ENCODE measurements at places on chromosomes 1 and 21. TPM values are rescaled to one million over a fixed set of nuclear protein-coding genes. Genes with fewer than 3 reads are reported as not detected.

EBNA1BP2 gene
- 37.8 TPM for total RNA-seq

KRTAP11-1 gene
- not detected for total RNA-seq

PPFIA4 gene
- 29.3 TPM for total RNA-seq

SYPL2 gene
- not detected for total RNA-seq

EFNA1 gene
- not detected for total RNA-seq

RNU11 gene
- total RNA-seq = not detected

NT5C1A gene
- not detected for total RNA-seq

PDPN gene
- total RNA-seq = not detected

SIPA1L2 gene
- total RNA-seq = 0.93 TPM

TBX19 gene
- total RNA-seq = 2.4 TPM

NBPF6 gene
- total RNA-seq = not detected

OR2T2 gene
- not detected for total RNA-seq

CD160 gene
- not detected for total RNA-seq

SLX9 gene
- 47.0 TPM for total RNA-seq

GCSAML gene
- total RNA-seq = not detected

CFHR3 gene
- total RNA-seq = not detected

TLCD4 gene
- total RNA-seq = 0.03 TPM

CNR2 gene
- total RNA-seq = not detected

FCGR3A gene
- total RNA-seq = 0.53 TPM

PLA2G2D gene
- total RNA-seq = not detected

MEX3A gene
- not detected for total RNA-seq

NEGR1 gene
- total RNA-seq = not detected

RAB4A gene
- 38.0 TPM for total RNA-seq

MCOLN2 gene
- 27.2 TPM for total RNA-seq

CFAP45 gene
- 1.0 TPM for total RNA-seq

CA14 gene
- total RNA-seq = not detected

ACOT11 gene
- 0.55 TPM for total RNA-seq

NUDT4B gene
- 0.70 TPM for total RNA-seq

HMGB4 gene
- total RNA-seq = not detected

TRAF5 gene
- total RNA-seq = 67.9 TPM

SPRR2A gene
- total RNA-seq = not detected

SPRR4 gene
- not detected for total RNA-seq

TNNT2 gene
- not detected for total RNA-seq

TBX15 gene
- total RNA-seq = not detected

KIF2C gene
- total RNA-seq = 106 TPM

TAS1R3 gene
- 0.75 TPM for total RNA-seq

LRRC38 gene
- not detected for total RNA-seq

LRRC3 gene
- total RNA-seq = 3.8 TPM

CD5L gene
- total RNA-seq = not detected

ERG gene
- not detected for total RNA-seq

PARS2 gene
- 3.3 TPM for total RNA-seq

OR2M3 gene
- not detected for total RNA-seq

GPR161 gene
- total RNA-seq = 0.65 TPM

CACNA1S gene
- not detected for total RNA-seq

LRRC8D gene
- total RNA-seq = 19.4 TPM

HNRNPCL4 gene
- total RNA-seq = not detected

SLFNL1 gene
- total RNA-seq = 0.33 TPM

ATP1A2 gene
- total RNA-seq = not detected

NCAM2 gene
- total RNA-seq = not detected

ST6GALNAC5 gene
- total RNA-seq = not detected

NMNAT2 gene
- 0.03 TPM for total RNA-seq

SLC44A5 gene
- 1.1 TPM for total RNA-seq

SLAMF7 gene
- 13.7 TPM for total RNA-seq

Measured in activated CD4-positive, alpha-beta memory T cell treated with anti-CD3 and anti-CD28 coated beads, Interleukin-2, amount 10 ng/mL, durations not matched to agents 7 days and 5 days (primary cell).